ENCODE measurements at places on chromosomes 3 and 15.

- peak; percentile 67 for DNase-seq
Observed at GRCh38 chr15:75727851-75728715, 15.4 kb upstream of the CSPG4 start.

- DNase-seq, result no peak
Observed at GRCh38 chr15:58114812-58115211, 23.4 kb upstream of the AQP9 start.

DNA sequence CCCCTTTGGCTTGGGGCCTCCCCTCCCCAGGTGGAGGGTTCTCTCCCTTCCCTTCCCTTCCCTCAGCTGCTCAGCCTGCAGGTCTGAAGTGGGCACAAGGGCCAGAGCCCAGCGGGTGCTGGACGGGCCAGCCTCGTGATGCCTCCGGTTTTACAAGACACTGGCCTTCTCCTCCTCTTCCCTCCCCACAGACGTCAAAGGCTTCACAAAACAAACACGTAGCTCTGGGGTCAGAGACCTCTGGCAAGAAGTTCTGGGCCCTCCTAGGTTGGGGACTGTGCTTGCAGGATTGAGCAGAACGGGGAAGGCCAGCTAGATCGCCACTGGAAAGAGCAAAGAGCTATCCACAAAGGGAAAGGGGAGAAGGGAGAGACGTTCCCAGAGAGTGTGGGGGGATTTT lies 81.4 kb upstream of the TPM1 start:
- no peak for DNase-seq

DNA sequence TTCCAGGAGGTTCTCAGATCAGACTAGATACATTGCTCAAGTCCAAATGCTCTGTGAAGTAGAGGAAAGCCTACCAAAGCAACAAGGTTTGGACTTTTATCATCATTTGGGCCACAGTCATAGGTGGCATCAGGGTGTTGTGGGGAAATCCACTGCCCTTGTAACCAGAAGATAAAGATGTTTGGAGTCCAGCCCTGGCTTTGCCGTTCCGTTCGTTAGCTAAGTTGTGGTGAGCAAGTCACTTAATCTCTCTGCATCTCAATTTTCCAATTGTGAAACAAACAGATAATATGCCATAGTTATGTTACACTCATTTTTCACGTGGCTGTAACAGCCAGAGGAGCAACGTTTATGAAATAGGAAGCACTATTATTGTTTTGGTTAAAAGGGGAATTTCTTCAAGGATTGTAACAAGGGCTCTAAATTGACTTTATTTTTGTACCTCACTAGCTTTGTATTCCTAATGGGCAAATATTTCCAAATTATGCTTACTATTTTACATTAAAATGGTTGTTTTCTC lies 125.6 kb downstream of the CD47 start:
- DNase-seq, result no peak

DNA sequence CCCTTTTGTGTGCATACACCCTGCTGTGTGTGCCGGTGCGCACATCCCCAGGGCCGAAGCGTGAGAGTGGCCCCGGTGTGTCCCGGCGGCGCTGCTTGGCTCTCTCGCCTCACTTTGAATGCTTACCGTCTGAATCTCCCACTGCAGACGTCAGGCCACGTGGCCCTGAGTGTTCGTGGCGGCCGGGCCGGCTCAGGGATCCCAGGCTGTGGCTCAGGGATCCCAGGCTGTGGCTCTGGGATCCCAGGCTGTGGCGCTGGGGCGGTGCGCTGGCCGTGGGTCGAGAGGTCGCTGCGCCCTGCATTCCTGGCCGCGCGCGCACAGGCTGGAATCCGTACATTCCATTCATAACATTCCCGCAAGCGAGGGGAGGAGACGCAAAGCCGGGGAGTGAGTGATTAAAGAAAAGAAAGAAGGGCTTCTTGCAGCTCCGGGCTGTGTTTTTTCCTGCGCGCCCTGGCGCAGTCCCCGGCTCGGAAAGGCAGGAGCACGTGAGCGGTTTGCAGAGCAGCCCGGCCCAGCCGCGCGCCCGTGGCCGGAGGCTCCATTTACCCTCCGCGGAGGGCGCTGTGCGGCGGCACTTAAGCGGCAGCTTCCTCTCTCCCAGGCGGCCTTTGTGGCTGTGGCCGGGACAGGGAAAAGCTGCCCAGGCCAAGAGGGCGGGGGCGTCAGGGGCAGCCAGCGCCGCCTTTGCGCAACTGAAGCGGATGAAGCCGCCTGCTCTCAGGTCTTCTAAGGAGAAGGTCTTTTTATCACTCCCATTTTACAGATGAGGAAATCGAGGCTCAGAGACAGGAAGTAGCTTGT lies 87.0 kb upstream of the ALDH1L1 start:
- peak; percentile 49 for DNase-seq

DNA sequence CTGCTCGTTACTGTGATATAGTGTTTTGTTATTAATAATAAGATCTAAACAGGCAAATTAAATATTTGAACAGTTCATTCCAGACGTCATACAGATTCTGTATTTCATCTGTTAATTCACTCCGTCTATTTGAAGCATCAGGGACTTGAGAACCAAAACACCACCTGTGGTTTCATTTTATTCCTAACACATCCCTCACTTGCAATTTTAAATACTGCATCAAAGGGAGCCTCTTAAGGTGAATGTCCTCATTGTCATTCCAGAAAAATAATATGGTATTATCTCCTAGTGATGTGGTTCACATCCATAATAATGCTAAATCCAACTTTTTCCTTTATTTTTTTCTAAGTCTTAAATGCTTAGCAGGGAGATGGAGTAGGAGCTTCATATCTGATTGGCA lies 1390.9 kb upstream of the CADM2 start:
- no peak for DNase-seq

GRCh38 chr3:124993466-124993865 lies 58.9 kb upstream of the MUC13 start:
- DNase-seq, result no peak

DNA sequence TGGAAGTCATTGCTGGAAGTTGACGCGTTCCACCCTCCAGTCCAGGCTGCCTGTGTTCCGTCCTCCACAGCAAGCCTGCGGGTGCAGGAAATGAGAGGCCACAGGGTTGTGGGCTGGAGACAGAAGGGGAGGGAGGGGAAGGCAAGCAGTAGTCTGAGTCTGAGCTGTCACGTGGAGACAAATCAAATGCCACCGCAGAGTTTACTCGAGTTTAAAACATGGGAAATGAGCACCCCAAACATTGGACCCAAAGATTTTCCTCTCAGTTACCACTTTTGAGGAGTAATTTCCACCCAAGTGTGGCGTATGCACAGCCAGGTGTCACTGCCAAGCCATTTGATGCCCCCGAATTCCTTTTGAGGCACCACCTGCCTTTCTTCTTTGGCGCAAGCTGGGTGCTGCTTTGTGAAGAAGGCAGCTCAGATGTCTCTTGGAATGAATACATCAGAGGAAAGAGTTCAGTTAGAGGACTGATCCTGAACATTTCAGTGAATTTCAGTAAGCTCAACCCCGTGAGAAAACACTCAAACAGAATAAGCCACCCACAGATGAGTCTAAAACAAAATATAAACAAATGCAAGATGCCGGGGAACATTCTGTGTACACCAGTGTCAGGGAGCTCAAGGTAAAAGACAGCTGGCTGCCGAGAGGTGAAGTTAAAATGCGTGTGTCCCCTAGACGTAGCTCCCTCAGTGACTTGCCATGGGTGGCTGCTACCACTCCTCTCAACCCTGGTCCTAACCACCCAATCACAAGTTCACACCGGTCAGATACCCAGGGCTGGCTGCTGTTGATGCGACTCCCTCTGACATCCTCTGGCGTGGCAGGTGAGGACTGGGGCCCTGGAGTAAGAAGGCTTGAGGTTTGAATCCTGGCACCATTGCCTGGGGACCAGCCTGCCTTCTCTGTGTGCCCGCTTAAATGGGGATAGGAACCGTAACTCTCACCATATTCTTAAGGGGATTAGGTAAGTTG lies 203.8 kb downstream of the UACA start:
- peak; percentile 51 for DNase-seq

DNA sequence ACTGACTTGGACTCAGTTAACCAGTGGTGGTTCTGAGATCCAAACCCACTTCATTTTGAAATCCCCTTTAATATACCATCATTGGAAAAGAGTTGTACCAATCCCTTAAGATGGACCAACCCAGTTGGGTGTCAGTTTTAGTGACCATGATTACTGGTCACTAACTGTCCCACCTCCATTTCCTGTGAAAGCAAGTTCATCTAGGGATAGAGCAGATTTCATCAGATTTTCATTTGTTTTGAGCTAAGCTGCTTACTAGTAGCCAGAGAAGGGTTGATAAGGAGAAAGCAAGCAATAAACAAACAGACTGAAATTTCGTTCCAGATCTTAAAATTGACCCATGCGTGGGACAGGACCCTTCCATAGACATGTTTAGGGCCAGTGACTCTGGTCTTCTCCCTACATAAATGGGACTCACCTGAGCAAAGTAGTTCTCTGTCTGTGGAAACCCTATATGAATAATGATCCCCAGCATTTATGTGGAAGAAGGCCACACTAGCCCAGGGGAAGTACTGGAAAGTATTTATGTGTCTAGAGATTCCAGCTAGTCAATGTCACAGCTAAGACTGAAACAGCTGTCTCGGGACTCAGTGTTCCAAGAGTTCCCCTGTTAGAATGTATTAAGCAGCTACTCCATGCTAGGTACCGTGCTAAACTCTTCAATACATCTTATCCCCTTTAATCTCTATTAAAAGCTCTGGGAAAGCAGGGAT lies 196.0 kb upstream of the BCL6 start:
- DNase-seq, result no peak

DNA sequence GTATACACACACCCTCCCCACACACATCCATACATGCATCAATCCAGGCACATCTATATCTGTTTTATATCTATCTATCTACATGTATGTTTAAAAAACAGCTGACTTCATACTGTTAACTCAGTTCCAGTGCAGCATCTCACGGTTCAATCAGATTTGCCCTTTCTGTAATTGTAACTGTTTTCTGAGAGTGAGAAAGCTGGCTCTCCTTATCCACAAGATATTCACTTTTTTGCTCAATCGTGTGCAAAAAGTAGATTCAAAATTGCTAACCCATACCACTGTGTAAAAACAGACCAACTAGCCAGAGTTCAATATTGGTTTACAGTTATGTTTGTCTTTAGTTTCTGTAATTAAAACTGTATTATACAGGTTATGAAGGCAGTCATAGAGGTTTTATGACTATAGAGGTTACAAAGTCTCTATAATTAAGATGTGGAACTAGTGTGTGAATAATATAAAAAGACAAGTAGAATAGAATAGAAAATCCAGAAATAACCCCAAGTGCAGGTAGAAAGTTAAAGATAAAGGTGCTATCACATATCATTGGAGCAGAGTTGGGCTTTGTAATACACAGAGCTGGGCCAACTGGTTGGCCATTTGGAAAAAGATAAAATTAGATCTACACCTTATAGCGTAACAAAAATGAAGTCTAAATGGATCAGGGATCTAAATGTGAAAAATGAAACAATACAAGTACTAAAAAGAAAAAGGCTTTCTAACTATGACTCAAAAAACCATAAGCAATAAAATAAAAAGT lies 20.1 kb upstream of the MCF2L2 start:
- no peak for DNase-seq

GRCh38 chr3:12518261-12519028 lies 26.9 kb downstream of the MKRN2OS start:
- DNase-seq, result no peak

- no peak for DNase-seq
Observed at GRCh38 chr3:187989575-187990153, 164.3 kb upstream of the LPP start.

DNA sequence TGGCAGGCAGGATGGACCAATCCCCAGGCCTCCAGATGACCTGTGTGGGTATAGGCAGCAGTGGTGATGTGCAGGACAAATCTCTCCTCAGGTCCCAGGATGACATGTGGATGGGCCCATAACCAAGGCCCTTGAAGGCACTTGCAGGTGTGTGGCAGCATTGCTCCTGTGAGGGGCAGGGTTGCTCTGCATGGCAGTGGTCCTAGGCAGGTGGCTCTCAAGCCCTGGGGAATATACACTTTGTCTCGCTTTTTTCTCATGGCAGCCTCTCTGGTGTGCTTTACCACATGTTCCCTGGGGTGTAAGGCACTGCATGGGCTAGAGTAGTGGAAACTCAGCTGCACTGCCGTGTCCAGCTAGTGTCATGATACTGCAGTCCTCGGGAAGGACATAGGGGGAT lies 503.6 kb downstream of the UNC13C start:
- DNase-seq, result no peak

DNA sequence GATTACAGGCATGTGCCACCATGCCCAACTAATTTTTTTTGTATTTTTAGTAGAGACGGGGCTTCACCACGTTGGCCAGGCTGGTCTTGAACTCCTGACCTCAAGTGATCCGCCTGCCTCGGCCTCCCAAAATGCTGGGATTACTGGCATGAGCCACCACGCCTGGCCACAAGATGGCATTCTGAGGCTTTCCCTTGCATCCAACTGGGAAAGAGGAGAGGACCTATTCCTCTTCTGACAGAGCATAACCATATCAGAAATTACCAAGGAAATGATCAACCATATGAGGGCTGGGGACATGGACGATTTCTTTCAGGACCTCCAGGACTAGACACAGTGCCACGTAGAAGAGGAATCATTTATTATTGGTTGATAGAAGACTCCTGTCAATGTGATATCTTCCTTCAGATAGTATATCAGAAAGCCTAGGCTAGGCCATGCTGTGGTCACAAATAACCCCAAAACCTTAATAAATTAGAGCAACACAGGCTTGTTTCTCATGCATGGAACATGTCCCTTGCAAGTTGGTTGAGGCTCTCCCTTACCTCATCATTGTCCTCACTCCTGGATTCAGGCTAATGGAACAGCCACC lies 372.3 kb upstream of the IL12A start:
- DNase-seq, result peak; percentile 55

GRCh38 chr3:38480093-38480445 lies 16.1 kb upstream of the EXOG start:
- no peak for DNase-seq

- DNase-seq, result no peak
Observed at GRCh38 chr15:70430069-70430468, 332.4 kb upstream of the TLE3 start.

- no peak for DNase-seq
Observed at GRCh38 chr15:35293353-35294130, 208.4 kb upstream of the NANOGP8 start.

DNA sequence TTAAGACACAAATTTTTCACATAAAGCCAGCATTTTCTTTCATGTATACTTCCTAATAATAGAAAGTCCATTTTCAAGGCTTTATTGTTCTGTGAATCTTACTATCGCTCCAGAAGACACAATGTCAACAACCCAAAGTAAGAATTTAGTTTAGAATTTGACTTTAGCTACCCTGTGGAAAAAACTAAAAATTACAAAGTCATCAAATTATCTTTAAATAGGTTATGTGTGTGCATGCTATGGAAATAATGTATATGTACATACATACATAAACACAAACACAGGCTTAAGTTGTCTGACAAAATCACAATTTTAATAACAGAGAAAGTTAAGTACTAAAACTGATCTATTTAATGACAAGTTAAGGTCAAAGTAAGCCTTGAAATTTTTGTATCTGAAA lies 20.2 kb upstream of the XXYLT1 start:
- no peak for DNase-seq

DNA sequence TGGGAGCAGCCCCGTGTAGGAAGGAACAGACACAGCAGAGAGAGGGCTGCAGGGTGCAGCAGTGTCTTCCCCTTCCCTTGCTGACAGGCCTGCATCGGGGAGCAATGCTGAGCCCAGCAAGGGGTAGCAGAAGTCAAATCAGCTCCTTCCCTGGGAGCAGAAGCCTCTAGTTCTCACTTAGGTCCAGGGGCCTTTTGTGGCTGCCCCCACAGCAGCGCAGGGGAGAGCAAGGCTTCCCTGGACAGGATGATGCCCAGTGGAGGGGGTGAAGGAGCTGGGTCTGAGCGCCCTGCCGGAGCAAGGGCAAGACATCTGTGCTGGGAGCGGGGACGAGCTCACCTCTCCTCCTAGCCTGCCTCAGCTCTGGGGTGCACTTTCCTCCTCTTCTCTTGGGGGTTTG lies 827 bp downstream of the PLCB2 start:
- DNase-seq, result no peak

GRCh38 chr3:101836652-101837598 lies 12.4 kb upstream of the NFKBIZ start:
- no peak for DNase-seq
